ENCODE measurements at places on chromosomes 12 and 14.
A peak's percentile ranks its signal among the peaks of the same experiment; 100 is the strongest.

DNA sequence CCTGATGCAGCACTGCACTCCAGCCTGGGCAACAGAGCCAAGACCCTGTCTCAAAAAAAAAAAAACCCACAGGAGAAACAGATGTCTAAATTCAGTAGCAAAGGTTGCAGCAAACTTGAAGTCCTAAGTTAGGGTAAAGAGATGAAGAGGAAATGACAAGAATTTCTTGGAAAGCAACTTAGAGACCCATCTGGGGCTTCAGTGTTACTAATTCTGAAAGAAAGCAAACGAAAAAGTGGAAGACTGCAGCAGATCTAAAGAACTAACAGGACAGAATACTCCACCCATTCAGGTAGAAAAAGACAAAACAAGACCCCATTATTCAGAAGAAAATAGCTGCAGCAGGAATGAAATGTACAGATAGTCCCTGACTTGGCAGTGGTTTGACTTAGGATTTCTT, 31.9 kb downstream of the RESF1 start:
- no peak for DNase-seq

- DNase-seq: no peak
Observed at GRCh38 chr14:93295541-93296220, 37.2 kb downstream of the BTBD7 start.

DNA sequence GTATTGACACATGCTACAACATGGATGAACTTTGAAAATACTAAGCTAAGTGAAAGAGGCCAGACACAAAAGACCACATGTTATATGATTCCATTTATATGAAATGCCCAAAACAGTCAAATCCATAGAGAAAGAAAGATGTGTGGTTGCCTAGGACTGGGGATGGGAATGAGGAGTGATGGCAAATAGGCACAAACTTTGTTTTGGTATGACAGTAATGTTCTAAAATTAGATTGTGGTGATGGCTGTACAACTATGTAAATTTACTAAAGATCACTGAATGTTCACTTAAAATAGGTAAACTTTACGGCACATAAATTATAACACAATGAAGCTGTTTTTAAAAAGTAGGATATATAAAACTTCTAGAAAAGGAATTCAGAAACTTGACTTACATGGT, 41.7 kb downstream of the PPP1R13B start:
- DNase-seq: no peak

DNA sequence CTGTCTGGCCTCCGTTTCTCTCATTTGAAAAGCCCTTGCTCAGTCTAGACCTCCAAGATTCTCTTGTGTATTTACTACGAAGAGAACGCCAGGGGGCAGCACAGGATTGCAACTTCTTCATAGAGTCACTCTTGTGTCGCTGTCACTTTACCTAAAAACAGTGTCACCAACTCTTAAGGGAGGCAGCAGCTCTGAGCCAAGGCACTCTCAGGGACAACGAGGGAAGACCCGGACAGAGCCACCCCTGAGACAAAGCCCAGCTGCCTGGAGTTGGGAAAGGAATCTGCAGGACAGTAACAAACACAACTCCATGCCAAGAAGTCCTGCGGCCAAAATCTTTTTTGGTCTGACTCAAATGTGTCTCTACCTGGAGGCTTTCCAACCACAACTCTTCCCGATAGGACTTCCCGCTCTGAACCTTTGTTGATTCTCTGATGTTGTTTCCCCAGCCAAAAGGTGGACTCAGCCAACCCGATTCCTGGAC, 9.6 kb upstream of the RPAP3 start:
- DNase-seq: peak; percentile 71

DNA sequence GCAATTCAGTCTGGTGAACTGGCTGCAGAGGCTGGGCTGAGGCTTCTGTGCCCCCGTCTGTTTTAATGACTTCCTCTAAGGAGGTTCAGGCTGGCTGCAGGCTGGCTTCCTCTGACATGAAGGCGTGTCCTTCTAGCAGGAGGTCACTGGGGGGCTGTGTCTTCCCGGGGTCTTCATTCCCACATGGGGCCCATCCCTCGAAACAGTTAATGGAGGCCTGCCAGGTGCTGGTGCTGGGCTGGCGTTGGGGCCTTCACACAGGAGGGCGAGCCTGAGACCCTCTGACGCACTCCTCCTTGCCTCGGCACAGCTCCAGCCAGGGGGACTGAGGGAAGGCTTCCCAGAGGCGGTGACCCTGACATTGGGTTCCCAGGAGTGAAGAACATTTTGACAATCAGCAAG, 57.7 kb upstream of the DLK1 start:
- DNase-seq: no peak

- DNase-seq: peak; percentile 56
Observed at GRCh38 chr12:76680940-76681339, 83.0 kb upstream of the ZDHHC17 start.

DNA sequence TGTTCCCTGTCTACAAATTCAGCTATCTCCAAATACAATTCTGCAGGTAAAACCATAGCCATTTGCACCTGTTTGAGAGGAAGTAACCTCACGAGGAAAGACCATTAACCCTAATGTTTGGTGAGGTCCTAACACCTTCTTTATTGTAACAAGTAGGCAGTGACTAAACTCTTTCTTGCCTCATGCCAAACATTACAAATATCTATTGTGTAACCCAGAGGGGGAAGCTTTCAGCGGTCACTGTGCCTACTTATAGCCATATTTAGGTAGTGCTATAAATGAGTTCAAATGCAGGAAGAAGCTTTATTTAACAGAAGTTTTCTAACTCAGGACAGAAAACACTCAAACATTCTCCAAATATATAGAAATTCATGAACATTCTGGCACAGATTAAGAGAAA, 252.7 kb downstream of the LRFN5 start:
- no peak for DNase-seq

DNA sequence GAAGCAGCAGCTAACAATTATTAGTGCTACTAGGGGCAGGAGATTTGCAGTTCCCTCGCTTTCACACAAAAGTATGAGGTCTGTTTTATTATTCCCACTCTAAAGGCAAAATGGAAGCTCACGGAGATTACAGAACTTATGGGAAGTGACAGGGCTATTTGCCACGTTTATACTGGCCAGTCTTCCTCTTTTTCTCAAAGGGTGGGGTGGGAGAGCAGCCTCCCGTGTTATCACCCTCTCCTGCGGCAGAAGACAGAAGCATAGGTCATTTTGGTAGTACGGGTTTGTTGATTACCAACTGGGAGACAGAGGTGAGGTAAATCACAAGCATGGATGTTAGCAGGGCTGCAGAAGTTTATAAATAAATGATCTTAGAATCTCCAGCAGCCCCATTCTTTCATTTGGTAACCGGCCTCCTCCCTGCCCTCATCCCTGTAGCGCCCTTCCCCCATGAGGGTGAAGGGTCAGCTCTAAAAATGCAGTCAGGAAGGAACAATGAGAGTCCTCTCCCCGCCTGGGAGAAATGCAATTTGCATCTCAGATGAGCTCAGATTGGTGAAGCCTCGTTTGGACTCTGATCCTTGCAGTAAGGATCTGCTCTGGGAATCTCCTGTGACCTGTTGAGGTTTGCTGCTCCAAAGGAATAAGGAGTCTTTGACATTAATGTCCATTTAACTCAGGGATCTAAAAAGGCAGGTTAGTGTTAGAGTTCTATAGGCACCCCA, 44.7 kb upstream of the SINHCAF start:
- no peak for DNase-seq

DNA sequence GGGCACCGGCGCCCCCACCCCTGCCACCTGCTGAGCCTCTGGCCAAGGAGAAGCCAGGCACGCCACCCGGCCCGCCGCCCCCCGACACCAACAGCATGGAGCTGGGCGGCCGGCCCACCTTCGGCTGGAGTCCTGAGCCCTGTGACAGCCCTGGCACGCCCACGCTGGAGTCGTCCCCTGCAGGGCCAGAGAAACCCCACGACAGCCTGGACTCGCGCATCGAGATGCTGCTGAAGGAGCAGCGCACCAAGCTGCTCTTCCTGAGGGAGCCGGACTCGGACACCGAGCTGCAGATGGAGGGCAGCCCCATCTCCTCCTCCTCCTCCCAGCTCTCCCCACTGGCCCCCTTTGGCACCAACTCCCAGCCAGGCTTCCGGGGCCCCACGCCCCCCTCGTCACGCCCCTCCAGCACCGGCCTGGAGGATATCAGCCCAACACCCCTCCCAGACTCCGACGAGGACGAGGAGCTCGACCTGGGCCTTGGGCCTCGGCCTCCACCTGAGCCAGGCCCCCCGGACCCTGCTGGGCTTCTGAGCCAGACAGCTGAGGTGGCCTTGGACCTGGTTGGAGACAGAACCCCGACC, 6.5 kb downstream of the SETD1B start:
- no peak for DNase-seq

Measured in GM03348 (cell line).